T-helper 1 cell (primary cell): ENCODE measurements at places on chromosomes 12 and 14.
A peak's percentile ranks its signal among the peaks of the same experiment; 100 is the strongest.

GRCh38 chr14:85417396-85417795 is 112.5 kb upstream of the FLRT2 start:
- DNase-seq: no peak

DNA sequence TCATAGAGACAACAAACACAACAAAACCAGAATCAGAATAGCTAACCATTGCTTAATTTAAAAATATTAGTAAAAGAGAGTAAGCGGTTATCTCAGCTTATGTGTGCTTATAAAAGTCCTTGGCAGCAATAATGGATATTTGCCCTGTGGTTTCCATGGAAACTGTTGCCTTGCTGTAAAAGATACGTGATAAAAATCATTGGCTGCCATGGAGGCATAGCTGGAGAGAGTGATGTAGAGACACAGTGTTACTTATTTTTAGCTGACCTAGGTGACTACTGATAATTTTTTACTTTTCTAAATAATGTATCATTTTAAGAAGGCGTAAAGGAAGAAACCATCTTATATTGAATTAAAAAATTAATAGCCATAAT is 92.9 kb downstream of the ERC1 start:
- DNase-seq: no peak

DNA sequence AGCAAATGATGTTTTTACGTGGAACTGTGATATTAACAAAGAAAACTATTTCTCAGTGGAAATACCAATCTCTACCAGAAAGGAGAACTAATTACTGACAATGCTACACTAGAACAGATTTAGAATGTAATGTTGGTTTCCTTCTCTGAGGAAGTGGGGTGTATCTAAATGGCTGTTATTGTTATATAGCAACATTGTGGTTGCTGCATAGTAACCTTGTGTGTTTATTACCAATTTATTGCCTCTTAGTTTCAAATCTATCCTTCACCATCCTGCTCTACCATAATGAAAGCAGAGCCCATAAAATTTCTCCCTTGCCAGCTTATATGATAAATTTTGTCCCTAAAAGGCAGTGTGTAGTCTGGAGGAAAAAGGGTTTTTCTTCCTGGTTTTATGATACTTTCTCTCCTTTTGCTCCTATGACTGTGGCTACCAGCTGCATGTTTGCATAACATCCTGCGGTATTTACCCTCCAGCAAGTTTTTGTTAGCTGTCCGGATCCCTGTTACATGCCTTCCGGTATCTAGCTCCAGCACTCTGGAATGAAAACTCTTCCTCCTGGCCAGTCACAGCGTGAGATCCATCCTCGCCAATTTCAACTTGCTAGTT is 5.7 kb upstream of the KLRK1 start:
- no peak for DNase-seq

GRCh38 chr12:101929365-101930041 is 52.1 kb downstream of the DRAM1 start:
- DNase-seq: no peak

DNA sequence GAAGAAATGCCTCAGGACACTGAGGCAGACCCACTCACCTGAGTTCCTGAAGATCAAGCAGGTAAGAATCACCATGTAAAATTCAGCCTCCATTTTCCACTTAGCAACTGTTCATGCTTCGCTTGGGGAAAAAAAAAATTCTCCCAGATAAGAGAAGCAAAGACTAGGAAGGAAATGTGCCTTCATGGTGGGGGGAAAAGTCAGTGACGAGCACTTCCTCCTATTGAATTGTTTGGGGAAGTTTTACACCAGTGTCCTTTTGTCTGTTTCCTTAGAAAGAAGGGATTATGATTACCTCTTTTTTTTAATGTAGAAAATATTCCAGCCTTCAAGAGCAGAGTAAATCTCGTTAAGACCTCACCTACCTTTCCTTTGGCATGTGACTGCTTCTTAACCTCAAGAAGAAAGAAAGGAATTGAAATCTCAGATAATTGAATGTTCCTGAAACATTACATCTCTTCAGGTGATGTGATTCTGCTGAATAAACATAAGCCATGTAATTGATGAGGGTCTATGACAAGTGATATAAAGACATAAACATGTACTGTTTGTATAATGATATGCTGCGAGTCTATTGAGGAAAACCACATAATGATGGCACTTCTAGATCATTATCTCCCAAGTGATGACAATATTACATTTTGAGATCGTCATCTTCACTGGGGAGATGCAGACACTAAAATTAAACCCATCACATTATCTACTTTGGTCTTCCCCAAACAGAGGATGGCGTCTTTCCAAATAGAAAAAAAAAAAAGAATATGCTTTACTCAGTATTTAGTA is at the start of gene PTPRB:
Gene PTPRB, minus strand, starts transcription at position 127 of the 783 bp plus-strand sequence. Its CDS starts 34 bp downstream, at position 93.
- DNase-seq: no peak

GRCh38 chr12:123075646-123076171 is 75.2 kb downstream of the PITPNM2 start:
- peak; percentile 57 for DNase-seq

DNA sequence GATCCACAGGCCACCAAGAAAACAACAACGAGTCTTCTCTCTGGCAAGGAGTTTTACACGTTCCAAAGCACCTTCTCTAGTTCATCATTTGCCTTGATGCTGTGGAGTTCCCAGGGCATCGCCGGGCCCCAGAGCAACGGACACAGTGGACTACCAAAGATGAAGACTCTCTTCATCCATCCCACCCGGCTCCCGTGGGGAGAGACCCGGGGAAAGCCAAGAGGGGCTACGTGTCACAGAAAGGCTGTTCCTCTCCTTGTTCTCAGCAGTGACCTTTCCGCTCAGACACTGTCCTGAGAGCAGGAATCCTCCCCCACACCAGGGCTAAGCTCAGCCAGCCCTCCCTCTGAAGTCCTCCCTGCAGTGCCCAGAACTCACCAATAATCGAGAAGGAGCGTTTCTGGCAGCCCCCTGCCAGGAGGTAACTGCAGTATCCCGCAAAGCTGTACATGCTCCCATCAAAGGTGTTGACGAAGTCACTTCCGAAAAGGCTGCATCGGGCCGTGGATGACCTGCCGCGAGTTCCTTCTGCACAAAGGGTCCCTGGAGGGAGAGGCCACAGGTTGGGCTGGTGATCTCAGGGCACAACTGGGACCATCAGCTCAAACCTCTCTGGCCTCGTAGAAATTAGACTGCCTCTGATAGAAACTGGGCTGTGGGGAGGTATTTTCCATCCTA is 3.5 kb downstream of the VWF start:
- no peak for DNase-seq

DNA sequence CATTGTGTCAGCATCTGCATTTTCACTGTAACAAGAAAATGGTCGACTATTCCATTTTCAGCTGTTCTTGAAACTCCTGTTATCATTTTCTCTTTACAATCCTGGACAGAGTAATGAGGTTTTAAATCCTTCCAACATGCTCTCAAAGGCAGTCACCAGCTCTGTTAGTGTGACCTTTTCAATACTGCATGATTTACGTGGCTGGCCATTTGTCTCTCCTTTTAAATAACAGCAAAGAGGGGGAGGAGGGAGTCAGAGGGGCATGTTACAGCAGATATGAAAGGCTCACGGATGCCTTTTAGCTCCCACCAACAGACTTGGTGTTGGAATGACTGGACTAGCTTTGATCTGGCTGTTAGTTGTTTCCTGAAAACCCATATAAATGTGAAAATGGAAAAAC is 1251.2 kb downstream of the AACS start:
- no peak for DNase-seq

DNA sequence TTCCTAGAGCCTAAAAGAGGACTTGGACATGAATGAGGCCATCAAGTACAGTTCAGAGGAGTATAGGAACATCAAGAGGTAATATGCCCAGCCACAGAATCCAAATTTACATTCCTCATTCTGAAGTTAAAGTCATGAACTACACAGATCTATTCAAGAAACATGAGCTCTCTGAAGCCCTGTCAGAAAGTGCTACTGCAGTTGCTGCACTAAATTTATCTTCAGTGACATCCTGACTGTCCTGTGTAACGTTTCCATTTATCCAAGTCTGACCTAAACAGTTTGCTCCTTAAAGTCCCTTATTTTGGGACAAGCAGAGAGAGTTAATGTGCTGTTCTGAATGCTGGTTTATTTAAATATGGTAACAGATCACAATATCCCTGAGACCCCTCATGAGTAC is 28.2 kb downstream of the NEK9 start:
- no peak for DNase-seq

GRCh38 chr12:15899282-15899870 is 11.8 kb upstream of the DERA start:
- no peak for DNase-seq

- DNase-seq: no peak
Observed at GRCh38 chr12:82351390-82351789, 6.8 kb downstream of the CCDC59 start.

DNA sequence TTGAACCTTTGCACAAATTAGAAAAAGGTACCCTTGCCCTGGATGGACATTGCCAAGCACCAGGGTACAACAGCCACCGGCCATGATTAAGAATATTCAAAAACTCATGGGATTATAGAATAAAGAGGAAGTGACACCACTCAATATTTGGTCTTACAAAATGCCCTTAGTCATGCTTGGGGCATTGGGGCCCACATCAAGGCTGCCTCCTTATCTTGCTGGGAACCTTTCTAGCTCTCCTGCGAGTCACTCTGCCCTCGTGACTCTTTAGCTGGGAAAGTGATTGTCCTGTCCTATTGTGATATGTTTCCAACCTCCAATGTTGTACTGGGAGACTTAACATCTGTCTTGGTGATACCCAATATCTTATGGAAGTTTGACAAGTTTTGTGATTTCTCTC is 57.8 kb downstream of the GTF2A1 start:
- no peak for DNase-seq

GRCh38 chr12:105423921-105424320 is 93.4 kb downstream of the C12orf75 start:
- no peak for DNase-seq

GRCh38 chr14:68479247-68479646 is 313.6 kb downstream of the ZFP36L1 start:
- no peak for DNase-seq

DNA sequence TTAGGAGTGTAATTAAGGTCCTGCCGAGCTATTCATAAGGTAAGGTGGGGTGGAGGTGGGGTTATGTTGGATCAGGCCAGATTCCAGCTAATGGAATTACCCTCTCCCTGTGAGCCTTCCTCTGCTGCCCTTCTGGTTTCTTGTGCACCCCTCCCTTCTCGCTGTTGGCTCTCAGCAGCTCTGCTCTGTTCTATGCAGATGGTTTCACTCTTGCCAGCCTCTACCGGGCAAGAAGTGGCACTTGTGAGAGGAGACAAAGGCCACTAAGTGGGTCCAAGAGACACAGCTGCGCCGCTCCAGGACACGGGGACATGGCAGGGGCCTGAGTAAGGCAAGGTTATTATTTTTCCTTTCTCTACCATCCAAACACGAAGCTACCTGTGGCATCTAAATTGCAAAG is 334.4 kb downstream of the EMP1 start:
- DNase-seq: no peak

DNA sequence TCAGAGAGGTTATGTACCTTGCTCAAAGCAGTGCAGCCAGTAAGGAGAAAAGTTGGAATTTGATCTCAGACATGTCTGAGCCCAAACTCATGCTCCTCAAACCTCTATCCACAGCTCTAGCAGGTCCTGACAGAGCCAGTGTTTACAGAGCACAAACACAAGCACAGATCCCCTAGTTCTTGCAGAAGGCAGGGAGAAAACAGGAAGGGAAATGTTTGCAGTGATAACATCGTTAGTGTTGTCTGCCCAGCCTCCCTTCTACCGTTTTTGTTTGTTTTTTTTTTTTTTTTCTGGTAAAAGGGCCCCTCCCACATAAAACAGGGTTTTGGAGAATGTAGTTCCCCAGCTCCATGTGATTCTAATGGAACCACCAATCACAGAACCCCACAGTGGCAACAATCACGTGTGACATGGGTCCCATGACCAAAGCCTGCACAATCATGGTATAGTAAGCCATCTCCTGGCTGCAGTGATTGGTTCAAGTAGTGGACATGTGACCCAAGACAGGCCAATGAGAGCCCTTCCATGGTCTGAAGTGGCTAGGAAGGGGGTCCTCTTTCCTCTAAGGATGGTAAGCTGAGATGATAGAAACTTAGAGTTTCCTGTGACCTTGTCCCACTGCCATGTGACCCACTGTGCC is 513.4 kb downstream of the MED13L start:
- DNase-seq: no peak

GRCh38 chr12:106154751-106155273 is 16.1 kb upstream of the NUAK1 start:
- no peak for DNase-seq

- no peak for DNase-seq
Observed at GRCh38 chr14:75182821-75183220, 6.4 kb upstream of the TMED10 start.

DNA sequence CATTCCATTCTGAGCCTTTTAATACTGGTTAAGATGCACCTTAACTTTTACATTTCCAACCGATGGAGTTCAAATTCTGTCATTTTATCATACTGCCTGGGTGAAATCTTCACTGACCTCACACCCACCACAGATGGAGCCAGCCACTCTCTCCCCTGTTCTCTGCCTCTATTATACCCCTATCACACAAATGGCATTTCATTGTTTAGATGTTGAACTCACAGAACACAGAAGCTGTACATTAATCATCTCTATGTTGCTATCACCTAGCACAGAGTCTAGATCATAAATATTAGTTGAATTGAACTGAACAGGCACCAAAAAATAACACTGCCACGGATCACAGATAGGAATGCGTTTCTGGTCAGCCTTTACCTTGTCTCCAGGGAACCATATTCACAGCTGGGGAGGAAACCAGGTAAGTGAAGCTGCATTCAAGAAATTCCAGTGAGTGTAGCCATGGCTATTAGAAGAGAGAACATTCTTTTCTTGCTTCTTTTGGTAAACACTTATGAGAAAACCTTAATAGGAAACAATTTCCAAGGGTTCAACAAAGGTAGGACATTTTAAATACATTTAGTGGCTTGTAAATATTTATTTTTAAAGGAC is 194.9 kb upstream of the RMST start:
- no peak for DNase-seq

GRCh38 chr14:64632056-64632455 is 72.2 kb upstream of the PLEKHG3 start:
- DNase-seq: no peak

DNA sequence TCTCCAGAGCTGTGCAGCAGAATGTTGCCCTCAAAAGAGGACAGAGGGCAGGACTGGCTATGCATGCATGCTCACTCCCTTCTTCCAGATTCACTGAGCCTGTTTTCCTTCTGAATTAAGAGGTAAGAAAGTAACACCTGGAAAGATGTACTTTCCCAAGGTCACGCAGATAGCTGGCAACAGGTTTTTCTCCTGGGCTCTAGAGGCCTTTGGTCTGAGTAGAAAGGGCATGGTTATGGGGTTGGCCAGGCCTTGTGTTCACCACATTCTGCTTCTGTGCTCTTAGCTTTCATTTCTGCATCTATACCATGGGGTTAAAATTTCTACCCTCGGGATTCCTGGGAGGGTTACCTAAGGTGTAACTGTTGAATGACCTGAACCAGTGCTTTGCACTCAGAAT is 57.5 kb downstream of the RASSF3 start:
- DNase-seq: no peak
